Inflammatory macrophage treated with lipopolysaccharide for 4 hours (primary cell): ENCODE measurements at places on chromosomes 3 and 15.

- DNase-seq: no peak
Observed at GRCh38 chr3:115937054-115937453, 313.7 kb downstream of the GAP43 start.

DNA sequence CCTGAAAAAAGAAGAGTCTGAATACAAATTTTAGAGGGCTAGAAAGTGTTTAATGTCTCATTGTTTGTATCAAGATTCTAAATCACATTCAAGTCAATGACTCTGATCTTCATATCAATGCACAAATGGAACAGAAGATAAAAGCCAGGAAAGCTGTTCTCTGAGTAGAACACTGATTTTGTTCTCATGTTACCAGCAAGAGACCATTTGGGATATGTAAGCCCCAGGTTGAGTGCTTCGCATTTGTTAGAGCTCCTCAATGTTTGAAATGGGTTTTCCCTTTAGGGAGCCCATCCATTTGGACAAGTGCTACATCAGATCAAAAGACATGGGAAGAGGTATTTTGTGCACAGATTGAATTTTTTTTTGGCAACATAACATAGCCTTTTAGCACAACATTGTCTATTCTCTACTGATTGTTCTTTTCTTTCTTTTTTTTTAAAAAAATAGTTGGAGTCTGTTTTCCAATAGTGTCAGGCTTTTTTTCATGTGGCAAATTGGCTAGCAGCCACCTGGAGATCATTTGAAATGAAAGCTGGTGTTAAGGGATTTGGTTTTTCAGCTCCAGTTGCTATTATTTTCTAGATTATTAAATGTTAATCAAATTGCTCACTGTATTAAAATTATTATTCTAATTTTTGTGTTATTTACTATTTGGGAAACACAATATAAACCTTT is 74.5 kb upstream of the ZPLD1 start:
- DNase-seq: no peak

DNA sequence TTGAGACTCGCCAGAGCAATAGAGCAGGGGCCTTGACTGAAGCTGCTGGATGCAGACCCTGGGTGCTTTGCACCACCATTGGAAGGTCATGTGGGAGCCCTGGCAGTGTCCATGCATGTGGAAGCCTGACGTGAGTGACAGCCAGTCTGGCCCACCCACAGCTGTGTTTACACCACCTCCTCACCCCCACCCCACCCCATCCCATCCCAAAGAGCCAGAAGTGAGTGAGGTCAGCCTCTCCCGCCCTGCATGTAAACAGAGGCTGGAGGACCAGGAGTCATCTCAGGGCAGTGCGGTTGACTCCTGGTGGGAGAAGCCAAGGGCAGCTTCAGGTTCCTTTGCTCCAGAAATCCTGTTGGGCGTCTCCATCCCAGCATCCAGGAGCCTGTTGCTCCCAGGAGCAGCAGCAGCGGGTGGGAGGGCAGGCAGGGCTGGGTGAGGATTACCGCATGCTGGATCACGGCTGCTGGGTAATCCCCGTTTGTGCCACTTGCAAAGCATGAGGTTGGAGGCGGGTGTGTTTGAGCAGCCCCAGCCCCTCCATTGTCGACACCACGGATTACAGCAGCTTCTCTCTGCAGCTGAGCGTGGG is 44.6 kb downstream of the CORO2B start:
- DNase-seq: no peak

DNA sequence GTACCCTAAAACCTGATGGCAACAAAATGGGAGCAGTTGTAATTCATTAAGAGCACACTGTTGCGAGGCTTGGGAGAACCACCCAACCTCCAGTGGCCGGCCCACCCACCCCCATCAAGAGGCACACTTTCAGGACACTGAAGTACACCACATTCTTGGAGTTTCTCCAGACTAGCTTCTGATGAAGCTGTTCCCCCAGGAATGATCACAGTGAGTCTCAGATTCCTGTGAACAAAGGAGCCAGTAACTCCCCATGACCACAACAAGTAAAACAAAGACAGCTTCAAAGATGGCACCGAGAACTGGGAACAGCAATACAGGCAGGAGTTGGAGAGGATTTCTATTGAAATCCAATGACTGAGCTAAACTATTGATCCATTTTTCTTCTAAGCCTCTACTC is 126.0 kb downstream of the ST8SIA2 start:
- DNase-seq: no peak

DNA sequence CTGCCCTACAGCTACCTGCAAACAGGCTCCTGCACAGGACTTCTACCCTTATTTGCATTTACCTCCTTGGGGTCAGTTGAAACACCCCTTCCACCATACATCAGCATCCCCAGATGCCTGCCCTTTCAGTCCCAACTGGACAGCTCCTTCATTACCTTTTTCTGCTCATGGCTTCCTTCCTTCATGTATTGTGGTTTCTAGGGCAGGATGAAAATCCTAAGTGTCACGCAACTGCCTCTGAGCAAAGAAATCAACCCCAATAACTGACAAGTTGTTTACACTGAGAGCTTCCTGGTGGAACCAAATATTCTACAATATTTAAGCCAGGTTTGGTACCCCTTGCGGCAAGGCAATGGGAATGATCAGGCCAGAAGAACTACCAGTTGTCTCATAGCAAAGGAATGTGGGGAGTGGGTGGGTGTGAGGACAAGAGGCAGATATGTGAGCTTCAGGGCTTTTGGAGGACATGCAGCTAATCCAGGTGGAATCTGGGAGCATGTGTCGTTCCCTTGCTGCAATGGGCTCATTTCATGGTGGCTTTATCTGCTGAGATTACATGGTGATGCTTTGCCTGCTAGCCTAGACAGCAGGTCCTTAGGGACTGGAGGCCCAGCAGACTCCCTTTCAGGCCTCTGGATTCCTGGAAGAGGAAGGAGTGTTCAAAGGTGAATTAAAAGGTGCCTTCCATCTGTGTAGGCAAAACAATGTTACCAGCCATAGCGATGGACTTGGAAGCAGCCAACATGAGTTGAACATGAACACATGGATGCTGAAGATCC is 34.9 kb downstream of the PPCDC start:
- DNase-seq: no peak

DNA sequence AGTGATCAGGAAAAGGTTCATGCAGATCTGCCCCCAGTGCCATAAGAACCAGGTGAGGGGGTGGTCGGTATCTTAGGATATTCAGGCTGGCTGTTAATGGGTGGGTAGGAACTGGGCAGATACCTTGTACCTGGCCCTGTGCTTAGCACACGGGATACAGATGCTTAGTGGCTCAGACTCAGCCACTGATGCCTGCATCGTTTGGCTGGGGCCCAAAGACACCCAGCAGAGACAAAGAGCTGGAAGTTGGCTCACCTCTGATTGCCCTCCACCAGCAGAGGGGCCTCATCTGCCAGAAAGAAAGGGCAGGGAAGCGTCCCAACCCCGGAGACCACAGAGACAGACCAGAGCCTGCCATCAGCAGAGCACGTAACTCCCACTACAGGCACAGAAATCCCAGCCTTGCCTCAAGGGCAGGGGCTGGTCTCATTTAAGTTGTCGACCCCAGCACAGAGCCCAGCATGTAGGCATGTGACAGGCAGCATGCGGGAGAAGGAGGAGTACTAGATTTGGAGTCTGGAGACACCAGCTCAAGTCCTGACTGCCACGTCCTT is 64.1 kb upstream of the SLC6A1 start:
- no peak for DNase-seq

DNA sequence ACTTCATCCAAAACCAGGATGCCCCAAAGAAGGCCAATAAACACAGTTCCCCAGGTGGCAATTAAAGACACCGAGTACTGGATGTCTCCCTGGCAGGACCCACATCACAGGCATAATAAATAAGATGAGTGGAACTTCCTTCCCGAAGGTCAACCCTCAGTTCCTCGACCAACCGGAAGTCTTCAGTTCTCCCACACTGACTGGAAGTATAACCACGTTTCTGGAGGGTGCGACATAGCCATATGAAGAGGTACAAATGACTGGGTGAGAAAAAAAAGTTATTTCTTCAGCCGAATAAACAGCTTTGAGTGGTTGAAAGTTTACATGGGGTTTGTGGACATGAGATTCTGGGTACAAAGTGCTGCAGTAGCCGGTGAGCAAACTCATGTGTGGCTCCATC is 34.6 kb upstream of the MUC13 start:
- DNase-seq: no peak

GRCh38 chr3:79027593-79027992 is 740.2 kb downstream of the ROBO1 start:
- no peak for DNase-seq

- DNase-seq: no peak
Observed at GRCh38 chr3:74789111-74789510, 174.7 kb upstream of the CNTN3 start.

- DNase-seq: no peak
Observed at GRCh38 chr3:127457546-127458145, 132.9 kb downstream of the TPRA1 start.

GRCh38 chr3:66962664-66963063 is 35.4 kb upstream of the KBTBD8 start:
- no peak for DNase-seq

- DNase-seq: no peak
Observed at GRCh38 chr3:171812811-171813210, 2.5 kb upstream of the PLD1 start.

GRCh38 chr3:57518276-57518915 is 25.7 kb downstream of the DNAH12 start:
- no peak for DNase-seq

GRCh38 chr3:11641316-11641682 is 2.4 kb downstream of the VGLL4 start:
- DNase-seq: no peak

DNA sequence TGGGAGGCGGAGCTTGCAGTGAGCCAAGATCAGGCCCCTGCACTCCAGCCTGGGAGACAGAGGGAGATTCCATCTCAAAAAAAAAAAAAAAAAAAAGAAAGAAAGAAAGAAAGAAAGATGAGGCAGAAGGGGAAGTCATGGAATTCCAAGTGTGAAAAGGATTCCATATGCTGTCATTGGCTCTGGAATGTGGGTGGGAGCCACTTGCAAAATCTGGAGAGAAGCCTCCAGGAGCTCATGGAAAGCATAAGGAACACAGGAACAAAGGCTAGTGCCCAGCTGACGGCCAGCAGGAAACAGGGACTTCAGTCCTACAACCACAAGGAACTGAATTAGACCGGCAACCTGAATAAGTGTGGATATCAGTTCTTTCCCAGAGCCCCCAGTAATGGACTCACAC is 12.5 kb upstream of the TRAK1 start:
- DNase-seq: no peak
